ENCODE measurements at places on chromosomes 1 and 21. TPM values are rescaled to one million over a fixed set of nuclear protein-coding genes. Genes with fewer than 3 reads are reported as not detected.

The C1orf185 gene
- not detected for total RNA-seq

The PTBP2 gene
- 630 TPM for total RNA-seq

The ACOT11 gene
- 75.6 TPM for total RNA-seq

The ELAVL4 gene
- 0.55 TPM for total RNA-seq

The CACNA1E gene
- under 0.01 TPM for total RNA-seq

The PSRC1 gene
- 1.9 TPM for total RNA-seq

The DFFA gene
- total RNA-seq: 31.6 TPM

The TMCO4 gene
- 16.1 TPM for total RNA-seq

GRCh38 chr1:216766633-216767327, 43.6 kb upstream of the ESRRG start:
- H3K4me1 ChIP-seq: no peaks in the 10 kb centered on the region
- no peaks in the 10 kb centered on the region for H3K27me3 ChIP-seq
- no peaks in the 10 kb centered on the region for H3K36me3 ChIP-seq
- H3K4me3 ChIP-seq: no peak overlapping the region
- no peak for DNase-seq

GRCh38 chr1:35210321-35211119, 17.6 kb upstream of the SFPQ start:
- H3K4me3 ChIP-seq: no peak overlapping the region
- H3K27me3 ChIP-seq: no peaks in the 10 kb centered on the region
- no peak for DNase-seq
- no peaks in the 10 kb centered on the region for H3K4me1 ChIP-seq
- no peak overlapping the region for H3K27ac ChIP-seq
- H3K36me3 ChIP-seq: no peaks in the 10 kb centered on the region

DNA sequence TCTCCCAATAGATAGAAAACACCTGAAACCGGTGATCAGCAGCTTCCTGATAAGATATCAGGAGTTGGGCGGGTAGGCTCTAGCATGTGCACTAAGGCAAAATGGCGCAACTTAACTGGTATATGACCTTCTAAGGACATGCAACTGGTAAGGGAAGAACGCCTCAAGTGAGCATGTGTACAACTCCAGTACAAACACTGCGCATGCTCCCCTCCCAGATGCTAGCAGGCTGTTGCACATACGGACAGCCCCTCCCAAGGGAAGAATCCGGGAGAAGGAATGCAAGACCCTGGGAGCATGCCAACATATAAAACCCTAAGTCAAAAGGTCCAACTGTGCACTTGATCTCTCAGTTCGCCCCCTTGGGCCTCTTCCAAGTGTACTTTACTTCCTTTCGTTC, 110.8 kb downstream of the TSEN15 start:
- DNase-seq: no peak
- H3K4me1 ChIP-seq: peaks cover 6% of the 10 kb centered on the region

GRCh38 chr21:45415943-45416611, 11.1 kb downstream of the COL18A1 start:
- H3K4me1 ChIP-seq: peaks cover 9% of the 10 kb centered on the region
- H3K36me3 ChIP-seq: no peaks in the 10 kb centered on the region
- no peak for DNase-seq

GRCh38 chr1:225879521-225880221, 2.5 kb downstream of the TMEM63A start:
- H3K27me3 ChIP-seq: no peaks in the 10 kb centered on the region
- H3K27ac ChIP-seq: peak overlapping the region; percentile 98
- no peak overlapping the region for H3K4me3 ChIP-seq
- H3K36me3 ChIP-seq: no peaks in the 10 kb centered on the region
- peak; percentile 68 for DNase-seq

GRCh38 chr1:145961425-145962156, 2.8 kb downstream of the ANKRD34A start:
- no peaks in the 10 kb centered on the region for H3K36me3 ChIP-seq
- peaks cover 25% of the 10 kb centered on the region for H3K4me1 ChIP-seq
- peak overlapping the region; percentile 87 for H3K27ac ChIP-seq
- H3K27me3 ChIP-seq: peaks cover 36% of the 10 kb centered on the region
- DNase-seq: peak; percentile 63

GRCh38 chr1:181953596-181953995, 107.9 kb downstream of the ZNF648 start:
- H3K27me3 ChIP-seq: no peaks in the 10 kb centered on the region
- no peak overlapping the region for H3K4me3 ChIP-seq
- H3K4me1 ChIP-seq: no peaks in the 10 kb centered on the region
- DNase-seq: no peak

GRCh38 chr1:60560701-60561100, 487.1 kb upstream of the C1orf87 start:
- no peaks in the 10 kb centered on the region for H3K27me3 ChIP-seq
- no peak for DNase-seq
- H3K4me1 ChIP-seq: no peaks in the 10 kb centered on the region
- H3K27ac ChIP-seq: no peak overlapping the region

- H3K4me3 ChIP-seq: no peak overlapping the region
- no peak overlapping the region for H3K27ac ChIP-seq
- no peaks in the 10 kb centered on the region for H3K4me1 ChIP-seq
- no peaks in the 10 kb centered on the region for H3K36me3 ChIP-seq
- DNase-seq: no peak
Measured at GRCh38 chr1:44225761-44226160, 12.5 kb downstream of the DMAP1 start.

- no peak overlapping the region for H3K4me3 ChIP-seq
- no peak overlapping the region for H3K27ac ChIP-seq
- no peak for DNase-seq
- H3K4me1 ChIP-seq: peaks cover 25% of the 10 kb centered on the region
- no peaks in the 10 kb centered on the region for H3K27me3 ChIP-seq
Measured at GRCh38 chr1:202146993-202147392, 2.5 kb upstream of the ARL8A start.

DNA sequence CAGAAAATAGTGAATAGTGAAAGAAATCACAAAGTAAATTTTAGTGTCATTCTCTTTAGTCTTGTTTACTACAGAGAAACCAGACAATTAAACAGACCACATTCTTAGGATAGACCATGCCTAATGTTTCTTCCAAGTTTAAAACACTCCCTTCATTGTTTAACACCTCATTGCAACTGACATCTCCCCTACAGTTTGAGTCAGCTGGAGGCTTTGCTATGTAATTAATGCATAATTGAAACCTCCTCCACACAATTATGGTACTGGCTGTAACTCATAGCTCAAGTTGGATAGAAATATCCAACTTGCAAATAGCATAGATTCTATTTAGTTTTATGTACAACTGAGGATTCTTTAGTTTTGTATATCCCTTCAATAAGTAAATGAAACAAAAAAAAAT, 35.2 kb upstream of the B3GALT2 start:
- no peak overlapping the region for H3K4me3 ChIP-seq
- no peaks in the 10 kb centered on the region for H3K27me3 ChIP-seq
- no peak for DNase-seq
- H3K27ac ChIP-seq: no peak overlapping the region
- no peaks in the 10 kb centered on the region for H3K36me3 ChIP-seq

- no peaks in the 10 kb centered on the region for H3K36me3 ChIP-seq
- H3K27me3 ChIP-seq: no peaks in the 10 kb centered on the region
- peak overlapping the region; percentile 2 for H3K27ac ChIP-seq
- peak; percentile 57 for DNase-seq
Measured at GRCh38 chr1:78176448-78176847, 130.7 kb downstream of the GIPC2 start.

DNA sequence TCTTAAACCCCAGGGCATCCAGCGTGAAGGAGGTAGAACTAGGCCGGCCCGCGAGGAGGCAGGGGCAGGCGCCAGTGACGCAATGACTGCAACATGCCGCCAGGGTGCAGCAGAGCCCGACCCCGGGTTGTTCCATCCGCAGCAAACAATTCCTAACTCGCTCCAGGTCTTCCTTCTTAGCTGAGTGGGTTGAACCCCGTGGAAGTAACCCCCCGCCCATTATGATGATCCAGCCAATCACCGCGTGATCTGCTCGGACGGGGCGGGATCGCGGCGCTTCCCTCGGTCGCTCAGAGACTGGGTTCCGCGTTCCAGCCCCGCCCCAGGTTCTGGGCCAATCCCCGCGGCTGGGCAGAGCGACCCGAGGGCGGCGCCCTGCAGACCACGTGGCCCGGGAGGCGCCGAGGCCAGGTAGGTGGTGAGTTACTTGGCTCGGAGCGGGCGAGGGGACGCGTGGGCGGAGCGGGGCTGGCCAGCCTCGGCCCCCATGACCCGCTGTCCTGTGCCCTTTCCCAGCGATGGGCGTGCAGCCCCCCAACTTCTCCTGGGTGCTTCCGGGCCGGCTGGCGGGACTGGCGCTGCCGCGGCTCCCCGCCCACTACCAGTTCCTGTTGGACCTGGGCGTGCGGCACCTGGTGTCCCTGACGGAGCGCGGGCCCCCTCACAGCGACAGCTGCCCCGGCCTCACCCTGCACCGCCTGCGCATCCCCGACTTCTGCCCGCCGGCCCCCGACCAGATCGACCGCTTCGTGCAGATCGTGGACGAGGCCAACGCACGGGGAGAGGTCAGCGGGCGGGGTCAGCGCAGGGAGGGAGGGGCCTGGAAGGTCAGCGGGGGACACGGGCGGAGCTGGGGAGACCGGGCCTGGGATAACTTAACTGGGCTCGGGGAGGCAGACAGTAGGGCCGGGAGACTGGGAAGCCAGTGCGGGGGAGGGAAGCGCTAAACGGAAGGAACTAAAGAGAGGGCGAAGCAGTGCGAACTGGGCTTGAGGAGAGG, at the start of gene DUSP23:
Gene DUSP23 (plus strand): TSS at position 380 of the 1,000 bp plus-strand sequence. CDS start 139 bp downstream, at position 519.
- H3K27ac ChIP-seq: peak within 1 kb of the TSS; percentile 84
- DNase-seq: peak; percentile 98
- H3K4me3 ChIP-seq: peak within 1 kb of the TSS; percentile 62

- no peaks in the 10 kb centered on the region for H3K36me3 ChIP-seq
- H3K27ac ChIP-seq: no peak overlapping the region
- no peak overlapping the region for H3K4me3 ChIP-seq
- no peak for DNase-seq
Measured at GRCh38 chr21:31629972-31630711, 29.4 kb upstream of the SOD1 start.
